Stimulated activated CD4-positive, alpha-beta T cell treated with anti-CD3 and anti-CD28 coated beads, Interleukin-2, amount 100 ng/mL, for 4 hours (primary cell): ENCODE measurements at places on chromosomes 6 and 20.

GRCh38 chr6:135299256-135299655, 118.1 kb downstream of the MYB start:
- no peak for DNase-seq

- DNase-seq: no peak
These were observed 112.4 kb upstream of the SPACA1 start for GRCh38 chr6:87935196-87935595.

GRCh38 chr6:131225959-131226358, 90.7 kb downstream of the AKAP7 start:
- DNase-seq: no peak

DNA sequence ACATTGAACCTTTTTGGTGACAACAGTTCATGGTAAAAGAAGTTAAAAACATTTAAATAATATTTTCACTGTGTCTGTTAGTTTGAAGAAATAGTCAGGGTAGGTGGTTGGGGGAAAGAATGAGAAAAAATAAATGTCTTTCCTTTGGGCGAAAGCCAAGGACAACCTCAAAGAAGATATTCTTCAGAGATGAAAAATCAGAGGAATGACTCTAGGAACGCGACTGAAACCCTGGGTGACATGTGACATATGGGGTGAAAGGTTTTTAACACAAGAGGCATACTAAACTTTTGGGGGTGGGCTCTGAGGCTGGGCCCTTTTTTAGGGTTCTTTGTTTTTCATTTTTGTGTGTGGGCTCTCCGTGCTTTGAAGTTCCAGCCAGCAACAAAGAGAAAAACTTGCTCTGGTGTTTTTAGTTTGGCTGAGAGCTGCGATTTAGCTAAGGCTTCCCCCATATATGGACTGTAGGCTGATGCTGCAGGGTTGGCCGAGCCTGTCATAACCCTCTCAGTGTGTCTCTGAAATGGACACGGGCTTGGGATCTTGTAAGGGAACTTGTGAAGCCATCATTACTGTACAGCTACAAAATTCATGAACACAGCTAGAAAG, 610.1 kb upstream of the ARID1B start:
- DNase-seq: no peak

GRCh38 chr6:33719326-33719987, 8.0 kb upstream of the UQCC2 start:
- no peak for DNase-seq

DNA sequence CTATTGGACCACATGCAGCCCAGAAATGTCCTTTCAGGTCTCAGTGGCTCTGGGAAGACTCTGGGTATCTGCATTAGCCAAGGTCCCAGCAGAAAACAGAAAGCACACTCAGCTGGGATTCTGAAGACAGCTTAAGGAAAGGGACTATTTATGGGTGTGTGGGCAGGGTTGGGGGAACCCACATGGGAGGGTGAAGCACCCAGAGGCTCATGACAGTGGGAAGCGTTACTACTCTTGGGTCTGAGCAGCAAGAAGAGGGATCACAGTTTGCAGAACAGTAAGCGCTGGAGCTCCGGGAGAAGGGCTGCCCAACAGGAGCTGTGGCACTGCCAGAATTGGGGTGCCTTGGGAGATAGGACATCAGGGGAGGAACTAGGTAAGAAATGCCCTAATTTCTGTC, 12.4 kb upstream of the CDC5L start:
- DNase-seq: no peak

DNA sequence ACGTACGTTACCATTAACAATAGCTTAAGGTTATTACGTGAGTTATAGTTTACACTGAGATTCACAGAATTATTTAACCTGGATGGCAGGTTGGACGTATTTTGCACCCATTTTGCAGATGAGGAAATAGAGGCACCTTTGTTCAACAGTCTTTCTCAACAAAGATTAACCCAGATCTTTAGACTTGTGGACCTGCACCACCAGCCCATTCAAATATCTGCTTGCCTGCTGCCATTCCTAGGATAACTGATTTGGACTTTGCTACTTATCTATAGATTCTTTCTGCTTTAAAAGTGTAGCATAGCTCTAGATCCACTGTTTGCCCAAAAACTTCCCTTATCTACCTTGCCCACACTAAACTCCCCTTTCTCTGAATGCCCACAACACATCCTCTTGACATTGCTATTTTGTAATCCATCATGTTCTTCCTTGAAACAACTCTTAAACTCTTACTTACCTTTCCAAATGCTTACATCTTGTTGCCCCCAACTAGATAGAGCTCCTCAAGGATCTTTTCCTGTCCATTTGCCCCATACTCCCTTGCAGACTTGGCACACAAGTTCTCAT, 56.4 kb upstream of the TNFAIP3 start:
- DNase-seq: no peak

- DNase-seq: no peak
These were observed 12.8 kb downstream of the ADNP start for GRCh38 chr20:50918403-50918802.
